ENCODE measurements at places on chromosomes 5 and 9. TPM values are rescaled to one million over a fixed set of nuclear protein-coding genes. Genes with fewer than 3 reads are reported as not detected.

The LCN2 gene
- not detected for total RNA-seq

The TMEM232 gene
- total RNA-seq, result 7.0 TPM

The PCDHB10 gene
- 10.9 TPM for total RNA-seq

The PTGES gene
- 1.4 TPM for total RNA-seq

The HMGXB3 gene
- total RNA-seq, result 27.8 TPM

The WHRN gene
- total RNA-seq, result 12.5 TPM

The PALM2AKAP2 gene
- total RNA-seq, result 94.7 TPM

DNA sequence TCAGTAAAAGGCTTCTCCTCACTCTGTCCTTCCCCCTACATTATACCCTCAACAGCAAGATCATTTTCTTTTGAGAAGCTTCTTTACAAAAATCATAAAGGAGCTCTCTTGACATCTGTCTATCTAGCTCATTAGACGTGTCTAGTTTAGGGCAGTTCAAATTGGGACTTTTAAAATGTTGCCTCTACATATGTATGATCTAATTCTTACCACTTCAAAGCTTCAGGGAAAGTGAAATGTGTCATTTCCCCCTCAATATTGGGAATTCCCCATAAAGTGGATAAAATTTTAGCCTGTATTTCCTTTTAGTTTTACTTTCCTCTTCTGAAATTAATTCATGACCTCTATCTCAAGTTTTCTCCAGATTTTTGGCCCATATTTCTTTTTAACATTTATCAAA is 323.7 kb downstream of the ARRDC3 start:
- no peak for DNase-seq

- no peak for DNase-seq
Measured at GRCh38 chr5:33306758-33307157, 134.0 kb upstream of the TARS1 start.

DNA sequence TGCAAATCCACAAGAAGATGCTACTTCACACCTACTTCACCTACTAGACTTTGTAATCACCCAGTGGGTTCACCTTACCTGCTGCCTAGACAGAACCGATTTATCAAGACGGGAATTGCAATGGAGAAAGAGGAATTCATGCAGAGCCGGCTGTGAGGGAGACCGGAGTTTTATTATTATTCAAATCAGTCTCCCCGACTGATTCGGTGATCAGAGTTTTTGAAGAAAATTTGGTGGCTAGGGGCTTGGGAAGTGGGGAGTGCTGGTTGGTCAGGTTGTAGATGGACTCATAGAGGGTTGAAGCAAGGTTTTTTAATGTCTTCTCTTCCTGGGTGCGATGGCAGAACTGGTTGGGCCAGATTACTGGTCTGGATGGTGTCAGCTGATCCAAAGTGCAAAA is 23.4 kb downstream of the SFXN1 start:
- no peak for DNase-seq

DNA sequence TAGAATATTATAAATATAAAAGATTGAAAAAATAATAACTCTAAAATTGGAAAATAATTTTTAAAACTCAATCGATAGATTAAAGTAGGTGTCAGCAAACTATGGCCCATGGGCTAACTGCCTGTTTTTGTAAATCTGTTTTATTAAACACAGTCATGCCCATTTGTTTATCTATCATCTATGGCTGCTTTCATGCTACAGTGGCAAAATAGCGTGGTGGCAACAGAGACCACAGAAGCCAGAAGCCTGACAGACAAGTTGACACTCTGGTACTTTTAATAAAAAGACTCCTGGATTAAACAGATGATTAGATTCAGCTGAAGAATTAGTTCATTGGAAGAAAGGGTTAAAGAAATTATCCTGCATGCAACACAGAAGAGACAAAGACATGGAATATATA is 400.7 kb upstream of the RORB start:
- no peak for DNase-seq

GRCh38 chr5:32051796-32052195 is 122.3 kb downstream of the GOLPH3 start:
- no peak for DNase-seq

GRCh38 chr5:19584131-19584530 is 403.9 kb downstream of the CDH18 start:
- no peak for DNase-seq

DNA sequence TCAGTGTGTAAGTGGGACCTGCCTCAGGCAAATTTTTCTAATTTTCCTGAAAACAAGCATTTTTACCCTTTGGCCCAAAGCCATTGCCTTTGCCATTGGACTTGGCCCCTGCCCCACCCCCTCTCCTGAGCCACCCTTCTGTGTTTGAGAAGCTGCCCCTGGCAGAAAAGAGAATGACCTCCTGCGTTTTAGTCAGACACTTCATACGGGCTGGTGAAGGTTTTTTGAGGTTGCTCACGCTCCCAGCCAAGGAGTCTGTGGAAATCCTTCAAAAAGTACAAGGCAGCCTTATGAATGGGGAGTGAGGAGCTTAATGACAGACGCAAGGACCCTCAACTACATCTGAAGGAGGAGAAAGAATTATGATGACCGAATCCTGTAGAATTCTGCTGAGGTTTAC is 308.9 kb downstream of the SLIT3 start:
- no peak for DNase-seq

All from cardiac muscle cell (in vitro differentiated cells and primary cell).